Stomach (tissue), 19 donors: ENCODE measurements at places on chromosomes 11 and 22.

DNA sequence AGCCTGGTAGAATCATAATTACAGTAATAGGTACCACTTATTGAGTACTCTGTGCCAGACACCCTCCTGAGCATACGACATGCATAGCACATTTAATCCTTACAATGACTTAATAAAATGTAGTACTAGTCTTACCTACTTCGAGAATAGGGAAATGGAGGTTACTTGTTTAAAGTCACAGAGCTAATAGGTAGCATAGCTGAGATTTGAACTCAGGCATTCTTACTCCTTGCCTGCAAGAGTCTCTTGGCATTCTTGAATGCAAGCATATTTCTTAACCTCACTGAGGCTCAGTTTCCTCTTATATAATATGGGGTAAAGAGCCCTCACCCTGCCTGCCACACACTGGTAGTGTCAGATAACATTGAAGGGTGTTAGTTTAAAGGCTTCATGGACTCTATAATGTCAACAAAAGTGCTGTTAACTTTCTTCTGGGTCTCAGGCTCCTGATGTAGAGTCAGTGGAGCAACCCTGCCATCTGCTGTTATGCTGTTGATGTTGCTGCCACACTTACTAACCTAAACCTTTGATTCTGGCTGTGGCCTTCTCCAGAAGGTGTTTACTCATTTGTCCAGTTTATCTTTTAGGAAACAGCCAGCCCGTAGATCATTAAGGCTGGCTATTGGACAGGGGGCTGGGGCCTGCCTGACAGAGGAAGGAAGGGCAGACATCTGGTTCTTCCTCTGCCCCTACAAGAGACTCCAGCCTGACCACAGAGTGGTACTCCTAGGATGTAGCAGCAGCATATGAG, 18.9 kb downstream of the LIMK2 start:
- peak; percentile 68 for DNase-seq

- DNase-seq, result no peak
Measured at GRCh38 chr22:20576445-20576816, 69.0 kb downstream of the MED15 start.

DNA sequence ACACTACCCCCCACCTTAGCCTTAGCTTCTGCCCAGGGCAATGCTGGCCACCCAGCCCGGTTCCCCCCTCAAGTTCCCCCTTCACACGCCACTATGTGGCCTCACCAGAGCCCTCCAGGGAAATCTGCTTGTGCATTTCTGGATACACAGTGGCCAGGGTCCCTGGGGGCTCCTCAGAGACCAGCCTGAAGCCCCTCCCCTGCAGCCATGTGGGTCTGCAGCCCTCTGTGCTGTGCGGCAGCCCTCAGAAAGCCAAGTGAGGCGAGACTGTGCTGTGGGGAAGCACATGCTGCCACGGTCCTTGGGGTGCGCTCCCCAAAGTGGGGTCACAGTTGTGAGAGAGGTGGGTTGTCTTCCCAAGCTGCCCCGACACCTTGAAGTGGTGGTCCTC, 2.1 kb upstream of the PLXNB2 start:
- DNase-seq, result no peak

GRCh38 chr11:3684129-3684818, 13.1 kb upstream of the CHRNA10 start:
- DNase-seq, result no peak

- DNase-seq, result no peak
Measured at GRCh38 chr11:95674657-95675358, 114.8 kb downstream of the FAM76B start.

DNA sequence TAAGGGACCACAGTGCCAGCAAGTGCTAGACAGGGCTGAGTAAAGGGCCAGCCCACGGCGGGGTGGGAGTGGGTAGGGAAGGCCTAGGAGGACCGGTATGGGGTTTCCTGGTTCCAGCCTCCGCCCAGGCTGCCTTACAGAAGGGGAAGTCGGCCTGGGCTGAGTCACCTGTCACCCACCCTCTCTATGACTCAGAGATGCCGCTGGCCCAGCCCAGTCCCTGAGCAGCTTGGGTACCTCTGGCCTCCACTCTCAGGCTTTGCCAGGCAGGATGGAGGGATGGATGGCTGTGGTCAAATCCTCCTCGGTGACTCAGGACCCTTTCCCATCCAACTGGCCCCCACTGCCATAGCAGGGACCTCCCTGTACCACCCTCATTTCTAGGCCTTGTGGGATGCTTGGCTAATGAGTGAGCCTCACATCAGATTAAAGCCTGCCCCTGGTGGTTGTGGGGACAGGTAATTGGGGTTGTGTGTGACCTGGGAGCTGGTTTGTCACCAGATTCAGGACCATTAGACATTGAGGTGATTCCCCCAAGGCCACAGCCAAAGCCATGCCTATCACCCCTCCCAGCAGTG, 13.9 kb downstream of the SLC35E4 start:
- peak; percentile 92 for DNase-seq

GRCh38 chr11:84255483-84255882, 969.3 kb upstream of the CCDC90B start:
- DNase-seq, result no peak

DNA sequence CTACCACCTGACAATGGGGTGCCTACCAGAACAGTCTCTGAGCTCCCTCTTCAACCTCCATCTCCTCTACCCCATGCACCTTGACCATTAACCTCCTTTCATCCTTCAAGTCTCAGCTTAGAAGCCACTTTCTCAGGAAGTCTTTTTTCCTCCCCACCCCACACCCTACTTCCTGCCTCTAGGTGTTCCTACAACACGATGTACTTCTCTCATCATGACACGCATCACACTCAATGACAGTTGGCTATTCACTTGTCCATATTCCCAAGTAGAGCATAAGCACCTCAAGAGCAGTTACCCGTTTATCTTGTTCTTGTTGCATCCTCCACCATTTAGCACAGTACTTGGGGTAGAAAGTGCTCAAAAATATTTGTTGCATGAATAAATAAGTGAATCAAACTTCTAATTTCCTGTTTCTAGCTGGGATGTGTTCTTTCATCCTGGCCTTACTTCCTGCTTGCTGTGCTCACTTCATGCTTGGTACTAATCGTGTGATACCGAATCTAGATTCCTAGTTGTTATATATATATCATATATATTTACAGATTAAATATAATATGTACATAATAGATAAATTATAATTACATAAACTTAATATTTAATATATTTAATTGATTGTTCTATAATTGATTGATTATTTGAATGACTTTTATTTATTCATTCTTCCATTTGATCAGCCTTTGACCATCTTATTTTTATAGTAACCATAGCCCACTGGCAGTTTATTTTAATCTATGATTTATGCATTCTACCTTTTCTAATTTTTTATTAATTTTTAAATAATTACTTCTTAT, 177.5 kb upstream of the TMEM45B start:
- no peak for DNase-seq

DNA sequence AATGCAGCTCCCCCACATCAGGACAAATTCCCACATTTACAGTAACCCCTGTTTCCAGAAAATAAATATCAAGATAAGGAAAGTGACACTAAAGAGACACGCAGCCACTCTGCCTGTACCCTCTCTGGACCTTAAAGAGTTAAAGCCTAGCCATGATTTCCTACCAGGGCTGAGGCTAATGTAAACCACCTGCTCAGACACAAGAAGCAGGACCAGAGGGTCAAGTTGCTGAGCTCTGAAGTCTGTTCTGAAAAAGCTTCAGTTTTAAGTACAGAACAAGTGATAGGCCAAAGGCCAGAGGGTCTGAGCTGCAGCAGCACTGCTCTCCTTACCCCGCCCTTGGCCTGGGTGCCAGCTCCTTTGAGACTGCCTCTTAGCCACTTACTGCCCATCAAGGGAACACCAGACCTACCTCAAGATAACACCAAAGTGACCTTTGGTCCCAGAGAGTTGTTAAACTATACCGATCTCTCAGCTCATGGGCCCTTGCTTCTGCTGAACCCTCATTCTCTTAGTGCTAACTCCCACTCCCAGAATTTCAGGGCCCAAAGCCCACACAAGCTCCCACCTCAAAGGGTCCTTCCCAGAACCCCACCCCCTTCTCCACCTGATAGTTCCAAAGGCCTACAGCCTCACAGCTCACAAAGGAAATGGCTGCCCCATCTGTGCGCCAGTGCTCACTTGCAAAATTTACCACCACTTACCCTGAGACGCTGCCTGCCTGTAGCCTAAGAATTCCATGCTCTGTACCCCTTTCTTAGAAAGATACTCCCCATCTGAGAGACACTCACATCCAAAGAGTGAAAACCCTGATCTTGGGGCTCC, 40.5 kb downstream of the IL18BP start:
- DNase-seq, result peak; percentile 77

DNA sequence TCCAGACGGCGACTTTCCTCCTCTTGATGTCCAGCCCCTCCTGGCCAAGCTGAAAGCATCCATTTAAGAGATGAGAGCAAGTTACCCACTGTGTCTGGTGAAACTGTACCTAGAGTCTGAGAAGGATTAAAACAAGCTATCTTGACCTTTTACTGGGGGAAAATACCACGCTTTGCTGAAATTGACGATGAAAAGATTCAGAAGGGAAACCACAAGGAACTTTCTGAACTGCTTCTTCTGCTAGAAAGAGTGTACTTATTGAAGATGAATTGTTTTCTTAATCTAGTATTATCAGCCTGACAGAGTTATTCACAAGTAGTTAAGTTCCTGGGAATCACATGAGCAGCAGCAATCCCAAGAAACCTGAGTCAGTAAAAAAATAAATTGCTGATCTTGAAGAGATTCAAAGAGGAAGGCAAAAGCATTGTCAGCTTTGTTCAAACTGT, 13.1 kb upstream of the MS4A6A start:
- no peak for DNase-seq

GRCh38 chr11:111935317-111936039, 1.7 kb upstream of the DIXDC1 start:
- DNase-seq, result no peak

GRCh38 chr11:130599073-130599654, 150.7 kb downstream of the ADAMTS15 start:
- peak; percentile 57 for DNase-seq
